Sciatic nerve (tissue), 2 donors: ENCODE measurements at places on chromosomes 3 and 15. TPM values are rescaled to one million over a fixed set of nuclear protein-coding genes. Genes with fewer than 3 reads are reported as not detected.

Gene SH2D7
- total RNA-seq = not detected

DNA sequence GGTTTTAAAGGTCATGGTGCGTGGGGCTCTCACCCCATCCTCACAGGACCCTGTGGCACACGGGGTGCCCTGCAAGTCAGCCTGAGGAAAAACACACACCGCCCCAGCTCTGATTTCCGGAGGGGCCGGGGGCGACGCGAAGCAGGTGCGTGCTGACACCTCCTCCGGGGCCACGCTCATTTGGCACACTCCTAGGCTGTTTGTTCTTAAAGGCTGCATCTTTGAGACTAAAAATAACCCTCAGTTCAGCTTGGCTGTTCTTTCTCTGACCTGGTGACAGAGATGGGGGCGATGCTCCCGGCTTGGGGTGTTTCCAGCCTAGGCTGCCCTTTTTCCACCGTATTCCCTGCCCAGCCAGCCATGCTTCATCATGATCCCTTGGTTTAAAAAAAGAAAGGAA, 141.5 kb upstream of the TPM1 start:
- no peak for DNase-seq

GRCh38 chr3:101281521-101282030, 38.8 kb downstream of the IMPG2 start:
- DNase-seq = no peak

DNA sequence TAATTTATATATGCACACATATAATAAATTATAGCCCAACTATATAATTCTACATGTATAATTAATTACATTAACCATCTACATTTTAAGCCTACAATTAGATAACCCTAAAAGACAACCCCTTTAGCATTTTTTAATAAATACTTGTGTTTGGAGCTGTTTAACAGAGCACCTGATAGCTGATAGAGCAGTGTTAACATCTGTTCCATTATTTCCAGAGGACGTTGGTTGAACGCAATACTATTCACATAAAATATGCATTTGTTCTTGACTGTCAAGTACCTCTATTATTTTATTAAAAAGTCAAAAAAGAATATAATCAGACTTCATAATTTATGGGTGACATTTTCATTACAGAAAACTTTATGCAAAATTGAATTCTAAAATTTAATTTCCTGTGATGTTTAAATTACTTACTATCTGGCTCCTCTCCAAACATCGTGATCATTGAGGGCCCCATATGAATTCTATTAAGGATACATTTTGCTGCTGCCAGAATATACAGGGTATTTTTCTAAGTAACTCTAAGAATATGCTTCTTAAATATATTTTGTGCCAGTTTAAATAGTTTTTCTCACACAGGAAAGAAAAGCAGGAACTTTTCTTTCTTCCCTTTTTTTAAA, 234.3 kb downstream of the SHOX2 start:
- DNase-seq = no peak

GRCh38 chr3:108346301-108347227, 50.2 kb downstream of the HHLA2 start:
- no peak for DNase-seq
